ENCODE measurements at places on chromosomes 5 and 9.

DNA sequence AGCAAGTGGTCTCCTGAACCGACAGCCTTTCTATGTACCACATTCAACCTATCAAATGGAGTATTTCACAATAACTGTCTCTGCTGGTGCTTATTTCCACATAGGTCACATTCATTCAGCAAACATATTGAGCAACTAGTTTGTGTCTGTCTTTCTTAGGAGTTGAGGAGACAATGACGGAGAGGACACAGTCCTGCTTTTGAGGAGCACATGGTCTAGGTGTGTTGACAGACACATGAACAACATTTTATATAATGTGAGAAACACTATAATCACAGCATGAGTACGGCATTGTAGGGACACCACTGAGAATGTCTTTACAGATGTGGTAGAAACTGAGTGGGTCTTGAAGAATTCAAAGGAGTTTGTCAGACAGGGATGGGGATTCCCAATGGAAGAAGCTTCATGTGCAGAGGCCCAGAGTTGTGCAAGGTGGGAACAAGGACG is 28.5 kb downstream of the NFIL3 start:
- no peak for DNase-seq

DNA sequence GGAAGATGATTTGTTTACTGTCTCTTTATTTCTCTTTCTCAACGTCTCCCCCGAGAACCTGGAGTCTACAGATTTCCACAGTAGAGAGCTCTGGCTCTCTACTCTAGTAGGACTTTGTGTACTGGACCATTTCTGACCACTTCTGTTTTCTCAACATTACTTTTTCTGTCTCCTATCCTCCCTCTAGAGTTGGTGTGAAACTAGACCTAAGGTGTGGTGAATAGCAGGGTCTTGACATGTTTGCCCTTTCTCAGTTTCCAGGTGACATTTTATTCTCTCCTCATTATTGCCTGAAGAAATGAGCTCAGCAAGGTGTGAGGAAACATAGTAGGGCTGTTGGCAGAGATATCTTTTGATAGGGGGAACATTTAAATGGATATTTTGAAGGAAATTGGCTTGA is 62.1 kb upstream of the IL6ST start:
- no peak for DNase-seq

GRCh38 chr5:38871058-38871605 is 25.3 kb downstream of the OSMR start:
- no peak for DNase-seq

- no peak for DNase-seq
Measured at GRCh38 chr5:118554981-118555380, 433.4 kb downstream of the DTWD2 start.

- no peak for DNase-seq
Measured at GRCh38 chr5:172754596-172755356, 16.2 kb downstream of the DUSP1 start.

DNA sequence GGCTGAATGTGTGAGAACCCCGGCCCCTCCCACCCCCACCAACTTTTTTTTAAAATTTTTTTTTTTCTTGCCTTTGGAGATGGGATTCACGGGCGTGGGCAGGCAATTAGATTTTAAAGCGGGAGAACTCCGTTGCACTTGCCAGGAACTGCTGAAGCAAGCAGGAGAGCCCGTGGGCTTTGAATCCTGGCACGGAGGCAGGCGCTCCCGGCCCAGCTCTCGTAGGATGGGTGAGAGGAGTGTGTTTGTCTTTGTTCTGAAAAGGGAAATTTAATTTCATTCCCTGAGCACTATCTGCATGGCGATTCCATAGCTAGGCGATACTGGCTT is 54.3 kb upstream of the BOD1 start:
- no peak for DNase-seq

All from left lung (tissue), 14 donors.